DMS53 (cell line): ENCODE measurements at places on chromosomes 6 and 20.

DNA sequence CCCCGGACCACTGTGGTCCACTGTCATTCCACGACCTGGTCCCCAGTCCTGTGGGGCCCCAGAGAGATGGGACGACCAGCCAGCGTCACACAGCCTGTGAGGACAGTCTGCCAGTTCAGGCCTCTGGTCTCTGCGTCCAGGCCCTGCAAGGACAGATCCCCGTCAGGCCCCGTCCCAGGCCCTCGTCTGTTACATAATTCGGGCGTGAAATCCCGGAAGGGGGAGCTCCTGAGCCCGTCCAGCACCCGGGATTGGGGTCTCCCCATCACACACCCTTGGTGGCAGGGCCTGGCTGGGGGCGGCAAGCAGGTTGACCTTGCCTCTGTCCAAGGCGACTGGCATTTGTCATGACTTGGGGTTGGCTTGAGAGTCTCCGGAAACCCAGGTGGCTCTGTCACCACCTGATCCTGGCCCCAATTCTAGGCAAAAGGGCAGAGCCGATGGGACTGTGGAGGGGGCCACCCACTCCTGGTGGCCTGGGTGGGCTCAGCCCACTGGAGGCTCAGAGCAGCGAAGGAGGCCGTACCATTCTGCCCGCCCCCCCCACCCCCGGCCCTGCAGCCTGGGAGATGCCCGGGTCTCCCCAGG is 73.8 kb upstream of the GATA5 start:
- no peak for DNase-seq

DNA sequence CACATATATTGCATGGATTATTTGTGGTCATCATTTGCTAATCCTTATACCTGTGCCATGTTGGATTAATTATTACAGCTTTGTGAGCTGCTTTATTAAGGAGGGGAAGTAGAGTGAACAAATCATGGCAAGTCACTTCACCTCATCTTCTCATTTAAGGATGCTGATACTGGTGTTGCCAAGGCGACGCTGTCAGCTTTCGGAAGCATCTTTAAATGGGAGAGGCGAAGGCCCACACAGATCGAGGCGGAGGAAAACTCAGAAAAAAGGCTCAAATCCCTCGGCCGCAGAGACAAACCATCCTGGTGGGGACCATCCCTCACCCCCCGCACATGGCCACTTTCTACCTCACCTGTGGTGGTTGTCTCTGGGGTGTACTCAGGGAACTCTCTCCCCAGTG is 34.8 kb downstream of the FAM110A start:
- DNase-seq: no peak

GRCh38 chr6:157491571-157492232 is 110.7 kb downstream of the ZDHHC14 start:
- DNase-seq: no peak

GRCh38 chr6:89145091-89145955 is 532 bp upstream of the PM20D2 start:
- DNase-seq: peak; percentile 50

DNA sequence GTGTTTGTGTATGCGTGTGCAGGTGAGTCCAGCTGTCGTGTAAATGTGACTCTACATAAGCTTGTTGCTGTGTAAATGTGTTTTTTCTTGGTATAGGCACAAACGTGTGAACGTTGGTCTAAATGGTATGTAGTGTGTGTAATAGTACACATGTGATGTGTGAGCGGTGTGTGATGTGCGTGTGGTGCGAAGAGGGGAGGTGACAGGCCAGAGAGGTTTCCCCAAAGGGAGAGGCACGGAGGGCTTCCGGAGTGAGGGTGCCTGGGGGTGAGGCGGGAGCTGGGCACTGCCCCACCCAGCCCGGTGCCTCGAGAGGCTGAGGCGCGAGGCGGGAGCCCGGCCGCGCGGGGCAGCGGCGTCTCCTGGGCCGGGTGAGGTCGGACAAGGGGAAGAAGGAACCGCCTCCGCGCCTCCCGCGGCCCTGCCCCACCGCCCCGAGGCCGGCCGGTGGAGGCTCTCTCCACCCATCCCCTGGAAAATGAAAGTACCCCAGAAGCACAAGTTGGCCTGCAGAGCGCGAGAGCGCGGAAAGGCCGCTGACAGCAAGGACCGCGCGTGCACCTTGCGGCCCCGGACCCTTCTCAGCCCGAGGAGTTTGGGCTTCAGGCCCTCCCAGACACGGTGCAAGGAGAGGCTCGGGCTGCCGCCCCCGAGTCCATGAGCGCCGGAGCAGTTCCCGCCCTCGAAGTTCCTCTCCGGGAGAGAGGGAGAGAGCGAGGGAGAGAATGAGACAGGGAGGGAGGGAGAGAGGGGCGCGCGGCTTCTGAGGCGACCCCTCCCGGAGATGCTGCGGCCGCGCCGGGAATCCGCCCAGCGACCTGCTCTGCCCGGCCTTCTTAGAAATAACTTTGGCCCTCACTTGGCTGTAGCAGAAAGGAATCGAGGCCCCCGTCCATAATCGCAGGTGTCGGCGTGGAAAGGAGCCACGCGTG is 43.2 kb upstream of the OSTM1 start:
- peak; percentile 56 for DNase-seq

DNA sequence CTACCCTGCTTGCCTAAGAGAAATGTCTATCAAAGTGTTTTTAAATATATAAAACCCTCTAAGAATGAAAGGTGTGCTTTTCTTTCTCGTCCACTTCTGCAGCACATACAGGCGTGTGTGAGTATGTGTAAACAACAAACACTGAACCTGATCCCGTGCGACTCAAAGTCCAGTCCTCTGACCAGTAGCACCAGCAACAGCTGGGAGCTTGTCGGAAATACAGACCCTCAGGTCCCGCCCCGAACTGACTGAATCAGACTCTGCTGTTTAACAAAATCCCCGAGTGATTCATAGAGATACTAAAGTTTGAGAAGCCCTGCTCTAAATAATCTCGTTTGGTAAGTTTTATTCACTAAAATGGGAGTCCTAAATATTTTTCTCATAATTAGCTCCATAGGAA is 208.0 kb upstream of the KCNQ5 start:
- peak; percentile 87 for DNase-seq

GRCh38 chr20:3758566-3758965 is 9.0 kb downstream of the ADISSP start:
- no peak for DNase-seq

DNA sequence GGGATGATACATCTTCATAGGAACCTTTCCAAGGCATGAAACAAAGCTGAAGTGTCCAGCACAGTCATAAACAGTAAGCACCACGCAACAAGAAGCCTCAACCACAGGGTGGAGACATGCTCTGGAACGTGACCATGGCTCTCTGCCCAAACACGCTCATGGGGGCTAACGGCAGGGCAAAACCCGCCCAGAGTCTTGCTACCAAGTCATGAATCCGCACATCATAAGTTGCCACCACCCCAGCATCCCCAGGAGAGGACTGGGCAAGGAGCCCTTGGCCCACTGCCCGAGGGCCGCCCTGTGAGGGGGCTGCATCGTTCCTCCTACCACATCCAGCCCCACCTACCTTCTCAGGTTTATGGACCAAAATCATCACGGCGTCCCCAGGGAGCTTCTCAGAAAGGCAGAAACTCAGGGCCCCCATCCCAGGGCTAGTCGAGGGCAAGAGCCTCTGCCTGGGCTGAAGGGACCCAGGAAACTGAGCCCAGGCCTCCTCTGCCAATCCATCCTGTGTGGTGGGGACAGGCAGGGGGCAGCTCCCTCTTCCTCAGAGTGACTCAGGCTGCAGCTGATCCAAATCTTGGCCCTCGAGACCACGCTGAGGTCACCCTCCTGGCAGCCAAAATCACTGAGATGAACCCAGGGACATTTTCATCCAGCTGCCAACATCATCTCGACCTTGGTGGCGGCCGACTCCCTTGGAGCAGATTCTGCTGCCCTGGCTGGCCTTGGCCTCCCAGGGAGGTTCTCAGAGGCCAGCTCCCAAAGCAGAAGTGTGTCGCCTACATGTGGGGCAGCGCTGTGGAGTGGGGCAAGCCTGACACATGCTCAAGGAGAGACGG is 42.6 kb downstream of the BMP7 start:
- no peak for DNase-seq

DNA sequence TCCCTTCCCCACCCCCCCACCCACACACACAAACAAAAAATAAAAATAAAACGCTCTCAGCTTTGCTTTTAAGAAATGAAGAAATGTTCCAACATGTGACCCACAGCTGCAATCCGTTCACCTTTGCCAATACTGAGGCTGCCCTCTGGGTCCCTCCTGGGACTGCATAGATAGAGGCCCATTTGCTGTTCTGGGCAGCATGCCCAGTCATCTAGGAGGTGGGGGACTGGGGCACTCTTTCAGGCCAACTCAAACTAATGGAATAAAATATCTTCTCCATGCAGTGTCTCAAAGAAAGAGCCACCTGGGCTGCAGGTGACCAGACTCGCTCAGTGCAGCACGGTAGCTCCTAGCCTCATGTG is 79.9 kb downstream of the SLC22A3 start:
- DNase-seq: no peak

GRCh38 chr6:151108548-151108947 is 131.2 kb upstream of the AKAP12 start:
- no peak for DNase-seq

- DNase-seq: no peak
Observed at GRCh38 chr20:37308086-37309050, 18.9 kb downstream of the MANBAL start.
